ENCODE measurements at places on chromosomes 2 and 18.
A peak's percentile ranks its signal among the peaks of the same experiment; 100 is the strongest.

DNA sequence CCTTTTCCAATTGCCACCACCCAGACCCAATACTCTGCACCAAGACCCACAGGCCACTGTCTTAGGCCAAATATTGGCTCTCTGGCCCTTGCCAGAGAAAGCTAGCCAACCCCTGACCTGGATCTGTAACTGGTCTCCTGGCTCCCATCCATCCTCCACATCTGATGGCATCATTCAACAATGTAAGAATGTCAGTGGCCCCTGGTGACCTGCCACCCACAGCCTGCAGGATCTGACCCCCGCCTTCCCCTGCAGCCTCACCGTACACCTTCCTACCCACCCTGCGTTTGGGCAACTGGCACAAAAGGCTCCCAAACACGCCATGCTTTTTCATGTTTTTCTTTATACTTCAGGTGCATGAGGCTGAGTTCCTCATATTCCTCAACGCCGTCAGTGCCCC, 60.0 kb upstream of the ASAP2 start:
- DNase-seq, result no peak

DNA sequence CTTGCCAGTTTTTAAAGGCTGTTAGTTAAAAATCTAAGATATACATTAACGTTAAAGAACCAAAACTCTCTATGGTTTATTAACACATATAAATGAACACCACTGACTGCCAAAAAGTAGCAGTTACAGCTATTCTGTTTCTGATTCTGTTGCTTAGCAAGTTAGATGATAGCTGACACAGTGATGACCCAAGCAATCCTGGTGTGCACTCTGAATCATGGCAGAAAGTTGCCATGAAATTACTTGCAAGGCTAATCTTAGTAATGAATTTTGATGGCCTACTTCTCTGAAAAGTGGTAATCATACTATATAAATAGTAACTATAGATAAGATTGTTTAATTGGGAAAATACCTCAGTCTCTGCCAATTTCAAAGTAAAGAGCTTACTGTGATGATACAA, 57.7 kb downstream of the ROCK2 start:
- no peak for DNase-seq

- DNase-seq, result no peak
These were observed 105.2 kb upstream of the ARHGAP28 start for GRCh38 chr18:6624271-6624660.

- DNase-seq, result no peak
These were observed 27.1 kb downstream of the CREG2 start for GRCh38 chr2:101360232-101360631.

GRCh38 chr2:102291319-102292075, 19.9 kb upstream of the IL1RL1 start:
- DNase-seq, result no peak

DNA sequence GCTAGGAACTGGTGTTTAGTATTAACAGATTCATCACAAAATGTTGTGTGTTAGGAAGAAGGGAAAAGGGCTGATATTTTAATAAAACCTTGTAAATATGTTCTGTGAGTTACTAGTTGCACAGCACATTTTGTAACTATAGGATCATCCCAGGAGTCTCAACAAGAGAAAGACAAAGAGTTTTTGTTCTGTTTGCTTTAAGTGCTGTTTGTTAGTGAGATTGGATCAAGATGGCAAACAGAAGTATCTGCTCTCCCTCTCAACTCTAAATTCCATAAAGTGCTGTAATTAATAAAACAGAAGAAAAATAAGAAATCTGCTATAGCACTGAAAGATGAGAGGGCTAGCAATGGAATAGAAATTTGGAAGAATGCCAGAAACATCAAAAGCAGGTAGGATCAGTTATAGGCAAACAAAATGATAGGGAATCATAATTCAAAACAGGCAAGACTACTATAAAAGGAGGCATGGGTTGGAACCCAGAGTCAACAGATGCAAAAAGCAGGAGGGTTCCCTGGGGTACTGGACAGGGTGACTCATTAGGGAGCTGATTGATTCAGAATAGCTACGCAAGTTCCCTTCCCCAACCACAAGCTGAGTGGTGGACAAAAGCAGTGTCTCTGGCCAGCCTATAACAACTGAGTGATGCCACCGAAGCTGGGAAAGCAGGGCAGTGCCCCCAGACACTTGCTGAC, 75.8 kb downstream of the DYNC1I2 start:
- no peak for DNase-seq

GRCh38 chr2:150621526-150622213, 134.2 kb upstream of the RND3 start:
- no peak for DNase-seq

GRCh38 chr2:229314117-229314516, 43.0 kb upstream of the PID1 start:
- DNase-seq, result no peak

DNA sequence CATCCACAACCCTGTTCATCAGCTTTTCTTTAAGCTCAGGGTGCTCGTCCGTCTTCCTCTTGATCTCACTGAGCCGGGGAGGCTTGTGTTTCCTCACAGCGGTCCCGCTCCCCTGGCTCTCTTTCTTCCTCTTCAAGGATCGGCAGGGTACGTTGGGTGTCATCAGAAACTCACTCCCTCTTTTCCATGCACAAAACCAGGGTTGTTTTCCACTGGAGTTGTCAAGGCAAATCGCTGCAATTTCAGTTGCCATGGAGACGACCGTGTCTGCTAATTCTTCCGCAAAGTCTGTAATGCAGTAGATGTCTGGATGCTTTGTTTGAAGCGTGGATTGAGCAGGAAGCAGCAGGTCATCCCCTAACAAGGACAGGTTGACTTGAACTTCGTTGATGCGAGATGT, 146.4 kb downstream of the DAW1 start:
- no peak for DNase-seq

GRCh38 chr2:54582987-54583386, 126.9 kb downstream of the SPTBN1 start:
- no peak for DNase-seq

DNA sequence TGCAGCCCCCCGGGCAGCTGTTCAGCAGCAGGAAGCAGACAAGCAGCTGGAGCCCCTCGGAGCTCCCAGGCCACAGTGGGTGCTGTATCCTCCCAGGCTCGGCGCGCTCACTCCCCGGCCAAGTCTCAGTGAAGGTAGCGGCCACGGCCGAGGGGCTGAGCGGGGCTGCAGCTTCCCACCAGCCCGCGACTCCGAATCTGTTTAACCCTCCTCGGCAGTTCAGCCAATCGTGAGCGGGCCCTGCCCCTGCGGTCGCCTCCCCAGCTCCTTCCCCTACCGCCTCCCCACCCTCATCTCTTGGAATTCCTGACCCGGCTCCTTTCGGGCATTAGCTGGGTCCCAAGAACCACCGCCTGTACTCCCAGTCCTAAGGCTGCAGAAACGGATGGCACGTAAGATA, at the start of gene RESP18:
RESP18 (minus strand) TSS at position 203 of the 400 bp plus-strand sequence.
- DNase-seq, result no peak

- no peak for DNase-seq
These were observed 538.3 kb downstream of the CNTNAP5 start for GRCh38 chr2:124563426-124563825.

DNA sequence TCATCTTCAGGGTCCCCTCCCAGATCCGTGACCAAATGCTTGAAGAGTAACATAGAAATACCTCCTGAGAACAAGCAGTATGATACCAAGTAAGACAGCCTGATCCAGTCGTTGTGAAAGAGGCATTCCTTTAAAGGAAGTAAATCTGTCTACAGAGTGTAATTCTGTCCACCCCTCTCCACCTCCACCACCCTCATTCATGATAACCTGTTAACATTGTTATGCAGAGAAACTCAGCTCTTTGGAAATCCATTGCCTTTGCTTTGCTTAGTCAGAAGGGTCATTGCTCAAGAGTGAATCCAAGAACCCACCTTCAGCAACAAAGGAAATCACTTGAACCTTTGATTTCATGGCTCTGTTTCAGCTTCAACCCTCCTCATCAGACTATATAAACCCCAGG, 155.6 kb downstream of the CYP26B1 start:
- DNase-seq, result no peak

- DNase-seq, result no peak
These were observed 144.2 kb downstream of the WDR7 start for GRCh38 chr18:56795381-56795780.

GRCh38 chr18:13375302-13376255, 157.0 kb downstream of the LDLRAD4 start:
- DNase-seq, result peak; percentile 84

DNA sequence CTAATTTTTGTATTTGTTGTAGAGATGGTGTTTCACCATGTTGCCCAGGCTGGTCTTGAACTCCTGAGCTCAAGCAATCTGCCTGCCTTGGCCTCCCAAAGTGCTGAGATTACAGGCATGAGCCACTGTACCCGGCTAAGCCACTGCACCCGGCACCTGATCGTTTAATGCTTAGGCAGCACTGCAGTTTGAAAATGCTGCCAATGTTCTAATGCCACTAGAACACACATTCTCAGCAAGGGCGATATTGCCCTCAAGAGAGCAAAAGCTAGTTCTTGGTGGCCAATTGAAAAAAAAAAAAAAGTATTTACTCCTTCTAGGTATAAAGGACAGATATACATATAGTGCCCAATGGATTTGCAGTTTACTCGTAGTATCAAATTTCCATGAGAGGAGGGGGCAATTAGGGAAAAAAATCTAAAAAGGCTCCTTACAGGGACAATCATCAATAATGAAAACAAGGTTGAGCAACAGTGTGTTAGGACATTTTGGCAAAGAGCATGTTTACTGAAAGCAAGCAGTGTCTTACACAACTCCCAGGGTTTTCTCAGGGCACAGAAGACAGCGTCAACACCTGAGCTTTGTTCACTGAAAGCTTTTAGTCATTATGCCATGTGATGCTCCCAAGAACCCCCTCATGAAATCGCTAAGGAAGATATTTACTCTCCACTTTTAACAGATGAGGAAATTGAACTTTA, 199.9 kb upstream of the PKDCC start:
- no peak for DNase-seq

DNA sequence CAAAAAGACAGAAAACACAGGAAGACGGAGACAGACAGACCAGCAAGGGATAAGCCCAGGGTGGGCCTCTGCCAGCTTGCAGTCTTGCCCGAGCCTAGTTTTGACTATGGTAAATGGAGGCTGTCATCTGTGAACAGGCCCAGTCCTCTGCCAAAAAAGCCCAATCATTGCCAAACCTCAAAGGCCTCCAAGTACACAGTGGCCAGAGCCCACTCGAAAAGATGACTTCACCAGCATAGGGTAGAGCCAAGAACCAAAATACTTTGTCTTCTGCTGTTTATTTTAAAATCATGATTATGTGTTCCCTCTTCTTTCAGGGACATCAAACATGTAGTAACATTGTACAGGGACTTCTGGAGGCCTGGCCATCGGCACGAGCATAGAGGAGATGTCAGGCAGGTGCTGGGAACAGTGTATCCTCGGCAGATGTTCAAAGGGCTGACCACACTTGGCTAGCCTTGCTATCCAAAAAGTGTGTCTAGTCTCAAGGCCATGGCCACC, 66.0 kb downstream of the TTC32 start:
- no peak for DNase-seq

DNA sequence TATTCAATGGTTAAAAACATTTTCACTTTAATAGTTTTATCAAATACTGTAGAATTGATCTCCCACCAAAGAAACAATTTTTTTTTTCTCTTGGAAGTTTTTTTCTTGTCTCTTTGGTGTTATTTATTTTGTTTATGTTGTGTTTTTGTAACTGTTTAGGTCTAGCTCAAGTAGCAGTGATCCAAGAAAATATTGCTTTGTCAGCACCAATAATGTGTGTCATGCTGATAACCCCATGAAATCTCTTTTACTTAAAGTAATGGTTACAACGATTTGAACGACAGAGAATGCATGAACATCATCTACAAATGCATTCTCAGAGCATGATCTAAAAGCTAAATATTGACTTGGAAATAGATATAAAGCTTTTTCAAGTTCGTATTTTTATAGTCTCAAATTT, 122.9 kb downstream of the DOK6 start:
- no peak for DNase-seq

DNA sequence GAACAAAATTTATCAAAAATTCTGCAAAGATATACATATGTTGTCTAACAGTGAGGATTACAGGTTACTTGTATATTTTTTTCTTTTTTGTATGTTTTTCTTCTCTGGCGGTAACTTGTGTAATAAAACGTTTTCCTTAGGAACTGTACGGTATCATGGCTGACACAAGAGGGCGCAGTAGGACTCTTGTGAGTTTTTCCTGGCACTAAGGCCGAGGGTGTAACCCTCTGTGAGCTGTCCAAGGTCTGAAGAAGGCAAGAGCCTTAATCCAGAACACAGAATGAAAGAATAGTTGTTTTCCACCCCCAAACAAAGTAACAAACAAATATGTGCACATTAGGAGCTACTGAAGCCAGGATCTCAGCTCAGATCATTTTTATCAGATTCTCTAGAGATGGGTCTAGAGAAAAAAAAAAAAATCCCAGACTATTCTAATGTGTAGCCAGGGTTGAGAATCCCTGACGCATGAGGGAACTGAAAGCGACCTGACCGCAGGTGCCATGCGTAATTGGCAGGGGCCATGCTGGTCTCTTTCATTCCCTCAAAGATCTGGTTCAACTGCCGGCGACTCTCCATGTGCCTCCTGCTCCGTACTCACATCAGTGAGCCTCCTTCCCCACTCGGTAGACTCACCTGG, 27.0 kb downstream of the TMEM200C start:
- peak; percentile 4 for DNase-seq

GRCh38 chr2:6704077-6704476, 161.6 kb downstream of the CMPK2 start:
- no peak for DNase-seq

DNA sequence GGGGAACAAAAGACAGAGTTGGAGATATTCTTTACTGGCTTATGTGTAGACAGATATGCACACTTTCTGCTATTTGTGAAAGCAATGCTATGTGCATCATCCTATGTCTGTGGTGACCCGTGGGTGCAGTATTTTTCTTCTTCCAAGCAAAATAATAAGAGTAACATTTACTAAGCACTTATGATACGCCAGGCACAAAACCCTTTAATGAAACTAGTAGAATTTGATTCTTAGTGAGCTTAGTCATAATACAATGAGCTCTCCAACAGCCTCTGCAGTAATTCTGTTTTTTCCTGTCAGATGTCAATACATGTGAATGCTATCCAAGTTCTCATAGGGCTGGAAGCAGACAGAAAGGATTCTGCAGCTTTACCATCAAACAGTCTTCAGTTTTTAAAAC, 130.6 kb downstream of the RAD51AP2 start:
- no peak for DNase-seq

DNA sequence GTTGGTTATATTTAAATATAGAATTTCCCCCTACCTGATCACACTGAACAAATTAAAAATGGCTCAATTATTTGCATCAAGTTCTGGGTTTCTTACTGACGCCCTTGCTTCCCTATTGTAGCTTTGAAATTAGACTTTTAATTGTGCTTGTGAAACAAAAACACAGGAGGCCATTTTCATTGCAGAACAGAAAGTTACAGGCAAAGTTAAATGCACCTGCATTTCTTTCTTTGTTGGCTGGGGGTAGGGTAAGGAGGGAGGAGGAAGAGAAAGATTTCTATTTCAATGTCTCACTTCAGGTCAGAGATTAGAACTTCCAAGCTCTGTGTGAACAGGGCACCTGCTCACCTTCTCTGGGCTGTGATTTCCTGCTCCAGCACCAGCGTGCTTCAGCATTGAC, 199.6 kb downstream of the BCL11A start:
- no peak for DNase-seq

- no peak for DNase-seq
These were observed 169.1 kb upstream of the MC4R start for GRCh38 chr18:60541661-60542060.

- DNase-seq, result no peak
These were observed 95.0 kb downstream of the MAPK4 start for GRCh38 chr18:50654658-50655550.

Measured in CD4-positive, alpha-beta T cell treated with Interleukin-21 for 1 hour (primary cell).